ENCODE measurements at places on chromosomes 16 and 17. TPM values are rescaled to one million over a fixed set of nuclear protein-coding genes. Genes with fewer than 3 reads are reported as not detected.

The GRAPL gene
- total RNA-seq, result not detected

The CACNG3 gene
- total RNA-seq, result not detected

The ATMIN gene
- total RNA-seq, result 31.0 TPM

The TRPV3 gene
- 0.07 TPM for total RNA-seq

The NEUROD2 gene
- not detected for total RNA-seq

The NPIPA1 gene
- total RNA-seq, result 53.0 TPM

The FOXN1 gene
- total RNA-seq, result not detected

The ZNF629 gene
- 20.4 TPM for total RNA-seq

The TBC1D3G gene
- not detected for total RNA-seq

The PIPOX gene
- total RNA-seq, result 0.56 TPM

The C16orf96 gene
- total RNA-seq, result not detected

The KCNH6 gene
- total RNA-seq, result not detected

The MYL11 gene
- 0.94 TPM for total RNA-seq

The CACNA1H gene
- not detected for total RNA-seq

The PRAC2 gene
- not detected for total RNA-seq

Measured in HFFc6 (cell line).